Vagina (tissue), 2 donors: ENCODE measurements at places on chromosomes 5 and 9.

- H3K4me3 ChIP-seq = no peak overlapping the region
- no peak for DNase-seq
- peaks cover 52% of the 10 kb centered on the region for H3K4me1 ChIP-seq
These were observed 68.2 kb downstream of the LRSAM1 start for GRCh38 chr9:127519301-127520166.

DNA sequence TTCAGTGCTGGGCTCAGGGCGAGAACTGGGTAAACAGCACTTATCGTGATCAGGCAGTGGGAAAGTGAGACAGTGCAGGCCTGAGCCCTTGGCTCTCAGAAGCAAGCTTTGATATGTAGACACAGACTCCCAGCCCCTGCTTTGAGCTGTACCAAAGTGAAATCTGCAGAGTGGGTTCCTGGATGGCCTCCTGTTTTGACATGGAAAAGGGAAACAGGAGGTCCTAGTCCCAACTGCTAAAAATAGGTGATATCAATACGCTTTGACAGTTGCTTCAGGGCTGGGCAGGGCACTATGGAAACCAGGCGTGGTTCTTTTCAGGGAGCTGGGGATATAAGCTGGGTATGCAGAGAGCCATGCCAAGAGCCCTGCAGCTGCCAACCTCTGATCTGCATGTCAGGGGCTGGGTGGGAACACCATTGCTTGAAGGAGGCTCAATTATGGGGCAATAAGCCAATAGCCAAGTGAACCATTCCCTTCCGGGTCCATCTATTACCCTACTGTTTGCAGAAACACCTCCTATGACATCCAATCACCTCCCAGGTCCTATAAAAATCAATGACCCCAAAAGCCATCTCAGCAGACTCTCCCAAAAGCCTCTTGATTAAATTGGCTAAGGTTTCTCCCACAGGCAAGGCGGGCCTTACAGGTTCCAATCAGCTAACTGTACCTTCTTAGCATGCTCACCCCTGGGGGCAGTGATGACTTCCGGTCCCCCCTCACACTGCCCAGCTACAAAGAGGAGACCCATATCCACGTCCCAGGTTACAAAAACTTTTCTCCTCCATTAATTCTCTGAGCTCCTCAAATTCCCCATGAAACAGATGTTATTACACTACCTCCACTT, 45.8 kb downstream of the EPB41L4B start:
- no peak overlapping the region for H3K4me3 ChIP-seq
- DNase-seq = no peak
- no peaks in the 10 kb centered on the region for H3K36me3 ChIP-seq
- no peaks in the 10 kb centered on the region for H3K27me3 ChIP-seq
- H3K4me1 ChIP-seq = no peaks in the 10 kb centered on the region

GRCh38 chr5:146662229-146662628, 146.2 kb upstream of the GPR151 start:
- DNase-seq = no peak
- H3K4me3 ChIP-seq = no peak overlapping the region
- no peaks in the 10 kb centered on the region for H3K4me1 ChIP-seq

DNA sequence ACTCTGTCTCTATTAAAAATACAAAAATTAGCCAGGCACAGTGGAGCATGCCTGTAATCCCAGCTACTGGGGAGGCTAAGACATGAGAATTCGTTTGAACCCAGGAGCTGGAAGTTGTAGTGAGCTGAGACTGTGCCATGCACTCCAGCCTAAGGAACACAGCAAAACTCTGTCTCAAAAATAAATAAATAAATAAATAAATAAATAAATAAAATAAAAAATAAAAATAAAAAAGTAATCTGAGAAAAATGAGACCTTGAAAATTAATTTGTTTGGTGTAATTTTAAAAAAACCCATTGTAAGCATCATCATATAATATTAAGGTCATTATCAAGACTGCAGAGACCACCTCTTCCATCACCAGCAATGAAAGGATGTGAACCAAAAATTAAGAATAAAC, 997.1 kb downstream of the CDH18 start:
- no peaks in the 10 kb centered on the region for H3K4me1 ChIP-seq
- DNase-seq = no peak
- no peak overlapping the region for H3K27ac ChIP-seq
- H3K36me3 ChIP-seq = no peaks in the 10 kb centered on the region
- H3K27me3 ChIP-seq = no peaks in the 10 kb centered on the region

DNA sequence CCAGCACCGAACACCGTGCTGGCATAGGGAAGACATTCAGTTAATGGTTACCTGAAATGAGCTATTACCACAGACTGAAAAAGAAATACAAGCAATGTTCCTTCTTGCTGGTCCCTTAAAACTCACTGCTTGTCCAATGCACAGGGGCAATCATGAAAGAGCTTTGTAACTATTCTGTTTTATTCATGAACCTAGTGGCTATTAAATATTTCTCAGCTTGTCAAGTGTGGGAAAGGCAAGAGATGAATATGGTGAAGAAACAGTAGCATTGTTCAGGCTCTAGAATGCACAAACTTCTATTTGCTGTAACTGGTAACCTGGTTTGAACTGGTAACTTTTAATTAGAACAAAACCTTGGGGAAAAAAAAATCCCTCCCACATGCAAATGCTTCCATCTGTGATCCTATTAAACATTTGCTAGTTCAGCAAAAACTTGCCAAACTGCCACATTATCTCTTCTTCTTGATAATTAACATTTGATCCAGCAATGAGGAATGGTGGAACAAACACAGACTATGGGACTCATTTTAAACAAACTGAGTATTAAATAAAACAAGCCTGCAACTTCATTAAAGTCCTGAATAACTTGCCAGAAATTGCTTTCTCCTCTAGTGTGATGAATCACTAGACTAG, 36.1 kb downstream of the YIPF5 start:
- H3K4me1 ChIP-seq = no peaks in the 10 kb centered on the region
- no peaks in the 10 kb centered on the region for H3K27me3 ChIP-seq
- DNase-seq = no peak
- H3K27ac ChIP-seq = no peak overlapping the region
- no peak overlapping the region for H3K4me3 ChIP-seq

DNA sequence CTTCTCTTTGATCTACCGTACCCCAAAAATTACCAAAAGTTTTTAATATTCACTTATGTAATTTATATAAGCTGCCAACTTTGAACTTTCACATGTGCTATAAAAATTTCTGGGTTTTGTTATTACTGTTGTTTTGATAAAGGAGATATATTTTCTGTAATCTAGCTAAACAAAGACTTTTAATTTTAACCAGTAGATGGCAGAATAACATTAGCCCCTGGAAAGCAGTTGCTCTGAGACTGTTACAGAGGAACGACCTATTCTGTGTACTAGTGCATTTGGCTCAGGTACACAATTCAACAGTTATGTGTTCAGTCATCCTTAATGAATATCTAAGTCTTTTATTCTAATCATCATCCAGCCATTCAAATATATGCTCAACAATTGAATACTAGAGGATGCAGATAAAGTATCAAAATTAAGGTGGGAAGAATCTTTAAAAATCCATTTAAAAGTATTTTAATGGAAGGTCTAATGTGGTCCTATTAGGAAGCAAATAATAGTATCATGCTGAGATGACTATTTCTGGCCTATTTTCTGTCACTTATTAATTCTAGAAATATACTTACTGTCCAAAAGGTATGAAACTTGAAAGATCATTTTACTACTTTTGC, 8.6 kb downstream of the KLHL9 start:
- H3K27ac ChIP-seq = no peak overlapping the region
- H3K4me1 ChIP-seq = peaks cover 27% of the 10 kb centered on the region
- H3K27me3 ChIP-seq = no peaks in the 10 kb centered on the region

GRCh38 chr5:56659971-56660370, 155.4 kb upstream of the MAP3K1 start:
- no peak overlapping the region for H3K27ac ChIP-seq
- H3K27me3 ChIP-seq = no peaks in the 10 kb centered on the region
- H3K4me1 ChIP-seq = no peaks in the 10 kb centered on the region
- no peak for DNase-seq

DNA sequence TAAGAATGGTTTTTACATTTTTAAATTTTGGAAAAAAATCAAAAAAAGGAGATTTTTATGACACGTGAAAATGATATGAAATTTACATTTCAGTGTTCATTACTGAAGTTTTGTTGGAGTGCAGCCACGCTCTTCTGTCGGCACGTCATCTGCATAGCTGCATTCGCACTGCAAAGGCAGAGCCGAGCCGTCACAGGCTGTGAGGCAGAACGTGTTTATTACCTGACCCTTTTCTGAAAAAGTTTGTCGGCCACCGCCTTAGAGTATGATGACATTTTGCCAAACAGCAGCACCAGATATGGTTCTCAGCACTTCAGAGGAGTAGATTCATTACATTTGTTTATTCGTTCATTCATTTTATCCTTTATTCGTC, 24.1 kb downstream of the HRH2 start:
- no peak overlapping the region for H3K27ac ChIP-seq
- H3K36me3 ChIP-seq = no peaks in the 10 kb centered on the region
- H3K4me1 ChIP-seq = no peaks in the 10 kb centered on the region
- no peak overlapping the region for H3K4me3 ChIP-seq
- no peak for DNase-seq

DNA sequence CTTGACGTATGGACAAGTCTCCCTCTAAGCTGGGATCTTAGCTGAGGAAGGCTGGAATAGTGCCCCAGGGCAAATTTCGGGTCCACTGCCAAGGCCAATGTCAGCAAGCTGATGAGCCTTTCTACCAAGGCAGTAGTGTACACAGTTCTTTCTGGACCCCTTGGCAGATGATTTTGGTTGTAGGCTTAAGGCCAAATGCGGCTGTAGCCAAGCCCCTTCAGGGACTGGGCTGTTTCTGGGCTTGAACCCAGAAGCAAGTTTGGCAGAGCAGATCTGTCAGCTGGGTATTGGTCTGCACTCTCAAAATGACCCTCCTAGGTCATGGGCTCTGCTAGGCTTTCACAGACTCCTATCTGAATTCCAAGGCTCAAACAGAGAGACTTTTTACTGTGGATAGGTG, 121.6 kb downstream of the ADAMTSL1 start:
- no peaks in the 10 kb centered on the region for H3K36me3 ChIP-seq
- peaks cover 24% of the 10 kb centered on the region for H3K4me1 ChIP-seq
- DNase-seq = no peak
- no peak overlapping the region for H3K4me3 ChIP-seq
- H3K27me3 ChIP-seq = no peaks in the 10 kb centered on the region

GRCh38 chr9:21317956-21318923, 13.1 kb upstream of the IFNA5 start:
- H3K4me1 ChIP-seq = peaks cover 7% of the 10 kb centered on the region
- no peak overlapping the region for H3K4me3 ChIP-seq
- H3K36me3 ChIP-seq = no peaks in the 10 kb centered on the region
- DNase-seq = no peak
- H3K27me3 ChIP-seq = no peaks in the 10 kb centered on the region

GRCh38 chr9:114289106-114289505, 33.8 kb upstream of the ORM1 start:
- peaks cover 20% of the 10 kb centered on the region for H3K4me1 ChIP-seq
- peaks cover 6% of the 10 kb centered on the region for H3K36me3 ChIP-seq

- H3K27me3 ChIP-seq = no peaks in the 10 kb centered on the region
- no peak for DNase-seq
- H3K4me3 ChIP-seq = no peak overlapping the region
- H3K27ac ChIP-seq = no peak overlapping the region
- H3K36me3 ChIP-seq = no peaks in the 10 kb centered on the region
These were observed 12.4 kb downstream of the CEL start for GRCh38 chr9:133074111-133074651.

DNA sequence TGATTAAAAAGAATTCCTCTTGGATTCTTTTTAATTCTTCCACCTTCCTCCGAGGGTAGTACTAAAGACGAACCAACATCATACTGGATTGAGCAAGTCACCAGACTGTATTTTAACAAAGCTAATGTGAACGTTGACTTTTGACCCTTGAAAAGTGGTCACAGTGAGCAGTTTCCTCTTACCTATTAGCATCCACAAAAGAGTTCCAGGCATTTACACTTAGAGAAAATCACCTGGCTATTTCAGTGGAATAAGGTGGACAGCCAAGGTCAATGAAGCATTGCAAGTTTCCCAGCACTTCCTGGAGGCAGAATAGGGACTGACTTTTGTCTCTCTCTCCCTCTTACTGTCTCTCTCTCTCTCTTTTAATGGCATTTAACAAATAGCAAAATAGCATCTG, 145.1 kb upstream of the DAB2 start:
- H3K36me3 ChIP-seq = no peaks in the 10 kb centered on the region
- H3K27me3 ChIP-seq = no peaks in the 10 kb centered on the region

DNA sequence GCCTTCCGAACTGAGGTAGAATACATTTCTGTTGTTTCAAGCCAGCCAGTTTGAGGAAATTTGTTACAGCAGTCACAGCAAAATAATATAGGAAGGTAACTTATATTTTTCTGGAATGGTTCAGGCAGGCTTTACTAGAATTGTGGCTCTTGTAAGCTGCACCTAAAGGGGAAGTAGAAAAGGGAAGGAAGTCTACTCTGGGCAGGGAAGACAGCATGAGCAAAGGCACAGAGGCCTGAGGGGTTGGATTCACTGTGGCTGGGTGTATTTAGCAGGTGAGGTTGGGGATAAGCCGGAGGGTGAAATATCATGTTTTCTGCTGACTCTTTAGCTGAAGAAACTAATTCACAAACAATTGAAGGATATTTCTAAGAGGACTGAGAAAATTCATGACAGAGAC, 183.5 kb downstream of the GAS1 start:
- DNase-seq = no peak
- H3K4me1 ChIP-seq = peaks cover 6% of the 10 kb centered on the region
- no peaks in the 10 kb centered on the region for H3K27me3 ChIP-seq
- no peaks in the 10 kb centered on the region for H3K36me3 ChIP-seq
- H3K27ac ChIP-seq = no peak overlapping the region

GRCh38 chr5:136776022-136776927, 410.9 kb upstream of the TRPC7 start:
- H3K4me3 ChIP-seq = no peak overlapping the region
- no peaks in the 10 kb centered on the region for H3K36me3 ChIP-seq
- H3K4me1 ChIP-seq = no peaks in the 10 kb centered on the region

- no peak overlapping the region for H3K27ac ChIP-seq
- no peak for DNase-seq
- H3K27me3 ChIP-seq = no peaks in the 10 kb centered on the region
These were observed 47.0 kb downstream of the KCNV2 start for GRCh38 chr9:2764353-2764752.

GRCh38 chr5:112586596-112587062, 151.1 kb upstream of the APC start:
- no peaks in the 10 kb centered on the region for H3K27me3 ChIP-seq
- no peak overlapping the region for H3K27ac ChIP-seq
- H3K4me1 ChIP-seq = no peaks in the 10 kb centered on the region
- no peaks in the 10 kb centered on the region for H3K36me3 ChIP-seq
